ENCODE measurements at places on chromosomes 3 and 15. TPM values are rescaled to one million over a fixed set of nuclear protein-coding genes. Genes with fewer than 3 reads are reported as not detected.

GRCh38 chr3:66822186-66823008, 175.7 kb upstream of the KBTBD8 start:
- DNase-seq: peak; percentile 58

- DNase-seq: no peak
These were observed 29.6 kb upstream of the CEMIP start for GRCh38 chr15:80749589-80749988.

- no peak for DNase-seq
These were observed 60.5 kb downstream of the SLMAP start for GRCh38 chr3:57816471-57817095.

GRCh38 chr3:149468504-149469212, 5.8 kb upstream of the TM4SF4 start:
- no peak for DNase-seq

NR2F2 gene
- 22.0 TPM for total RNA-seq

DNA sequence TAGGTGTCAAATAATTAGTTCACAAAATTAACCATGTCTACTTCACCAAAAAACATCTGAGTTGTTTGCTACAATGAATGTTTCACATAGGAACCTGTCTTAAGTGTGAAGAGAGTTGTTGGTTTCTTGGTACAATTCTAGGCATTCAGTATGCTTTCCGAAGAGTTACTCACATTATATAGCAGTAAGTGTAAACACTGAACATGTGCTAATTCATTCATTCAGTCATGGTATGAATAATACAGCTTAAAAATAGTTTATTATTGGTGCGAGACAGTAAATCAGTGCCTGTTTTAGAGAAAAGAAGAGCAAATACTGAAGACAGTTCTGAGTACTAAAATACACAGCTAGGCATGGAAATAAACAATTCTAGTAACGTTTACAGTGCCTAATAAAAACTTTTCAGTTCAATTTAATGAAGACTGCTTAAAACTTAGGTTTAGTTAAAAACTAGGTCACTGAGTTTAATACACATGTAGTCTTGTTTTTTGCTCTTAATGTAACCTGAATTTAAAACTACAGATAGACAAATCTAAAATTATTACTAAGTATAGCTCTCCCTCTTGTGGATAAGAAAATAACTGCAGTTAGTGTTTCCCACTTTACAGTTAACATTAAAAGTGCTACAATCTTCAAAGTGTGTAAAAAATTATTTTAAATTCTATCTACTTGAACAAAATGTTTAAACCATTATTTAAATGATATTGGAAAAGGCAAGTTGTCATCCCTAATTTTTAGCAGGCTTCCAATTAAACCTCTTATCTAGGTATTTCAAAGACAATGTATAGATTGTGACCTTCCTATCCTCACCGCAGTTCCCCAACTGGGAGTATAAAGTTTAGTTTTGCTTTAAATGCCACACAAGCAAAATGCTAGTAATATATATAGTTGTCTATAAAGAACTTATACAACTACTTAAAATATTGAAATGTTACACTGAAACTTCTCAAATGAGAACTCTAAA, 20.1 kb upstream of the ZCWPW2 start:
- peak; percentile 60 for DNase-seq

LMCD1 gene
- total RNA-seq: 321 TPM

GRCh38 chr3:196772102-196772501, 32.4 kb downstream of the PAK2 start:
- DNase-seq: no peak

DNA sequence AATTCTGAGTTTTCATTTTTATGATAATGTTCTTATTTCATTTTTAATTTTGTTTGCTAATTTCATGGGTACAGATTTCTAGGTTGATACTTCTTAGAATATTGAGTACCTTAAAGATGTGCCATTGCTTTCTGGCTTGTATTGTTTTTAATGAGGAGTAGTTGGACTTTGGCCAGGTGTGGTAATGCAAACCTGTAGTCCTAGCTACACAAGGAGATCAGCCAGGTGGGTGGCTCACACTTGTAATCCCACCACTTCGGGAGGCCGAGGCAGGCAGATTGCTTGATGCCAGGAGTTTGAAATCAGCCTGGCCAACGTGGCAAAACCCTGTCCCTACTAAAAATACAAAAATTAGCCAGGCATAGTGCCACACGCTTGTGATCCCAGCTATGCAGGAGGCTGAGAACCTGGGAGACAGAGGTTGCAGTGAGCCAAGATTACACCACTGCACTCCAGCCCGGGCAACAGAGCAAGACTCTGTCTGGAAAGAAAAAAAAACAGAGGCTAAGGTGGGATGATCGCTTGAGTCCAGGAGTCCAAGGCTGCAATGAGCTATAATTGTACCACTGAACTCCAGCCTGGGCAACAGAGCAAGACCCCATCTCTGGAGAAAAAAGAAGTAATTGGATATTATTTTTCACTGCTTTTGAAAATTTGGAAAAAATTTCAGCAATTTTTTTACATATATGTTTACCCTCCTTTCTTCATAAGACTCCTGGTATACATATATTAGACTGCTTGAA, 198.0 kb downstream of the ALCAM start:
- no peak for DNase-seq

DNA sequence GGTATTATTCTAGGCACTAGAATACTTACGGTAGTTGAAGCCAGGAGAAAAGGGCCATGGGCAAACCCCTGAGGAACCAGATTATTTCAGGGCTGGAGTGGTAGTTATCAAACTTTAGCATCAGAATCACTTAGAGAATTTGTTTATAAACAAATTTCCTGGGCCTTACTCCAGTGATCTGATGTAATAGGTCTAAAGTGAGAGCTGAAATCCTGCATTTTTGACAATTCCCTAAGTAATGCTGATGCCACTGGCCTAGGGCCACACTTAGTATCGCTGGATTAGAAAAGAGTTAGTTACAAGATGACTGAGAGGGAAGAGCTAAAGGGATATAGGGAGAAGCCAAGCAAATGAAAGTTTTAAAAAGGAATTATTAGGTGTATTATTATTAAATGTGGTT, 412.5 kb upstream of the THRB start:
- DNase-seq: no peak

DNA sequence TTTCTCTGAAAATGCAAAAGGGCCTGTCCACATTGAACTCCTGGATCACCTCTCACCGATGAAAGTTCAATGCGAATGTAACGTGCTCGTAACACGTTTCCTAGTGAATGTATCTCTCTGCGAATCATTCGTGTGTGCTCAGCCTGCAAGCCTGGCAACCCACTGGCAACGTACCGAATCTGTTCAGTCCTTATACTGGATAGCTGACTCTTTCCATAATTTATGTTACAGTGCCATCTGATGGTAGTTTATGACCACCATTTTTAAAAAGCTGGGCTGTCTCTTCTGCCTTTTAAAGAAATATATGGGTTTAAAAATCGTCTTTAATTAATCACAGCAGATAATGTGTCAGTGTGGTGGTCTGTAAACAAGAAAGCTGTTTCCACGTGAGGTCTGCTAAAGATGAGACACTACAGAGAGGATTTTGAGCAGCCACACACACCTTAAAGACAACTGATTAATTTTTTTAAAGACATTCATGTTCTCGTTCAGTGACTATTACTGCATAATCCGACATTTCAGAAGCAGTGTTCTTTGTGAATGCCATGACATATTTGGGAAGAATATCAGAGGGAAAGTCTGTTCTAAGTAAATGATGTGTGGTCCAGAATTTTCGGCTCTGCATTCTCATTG, 69.4 kb upstream of the FOXP1 start:
- DNase-seq: peak; percentile 76

DNA sequence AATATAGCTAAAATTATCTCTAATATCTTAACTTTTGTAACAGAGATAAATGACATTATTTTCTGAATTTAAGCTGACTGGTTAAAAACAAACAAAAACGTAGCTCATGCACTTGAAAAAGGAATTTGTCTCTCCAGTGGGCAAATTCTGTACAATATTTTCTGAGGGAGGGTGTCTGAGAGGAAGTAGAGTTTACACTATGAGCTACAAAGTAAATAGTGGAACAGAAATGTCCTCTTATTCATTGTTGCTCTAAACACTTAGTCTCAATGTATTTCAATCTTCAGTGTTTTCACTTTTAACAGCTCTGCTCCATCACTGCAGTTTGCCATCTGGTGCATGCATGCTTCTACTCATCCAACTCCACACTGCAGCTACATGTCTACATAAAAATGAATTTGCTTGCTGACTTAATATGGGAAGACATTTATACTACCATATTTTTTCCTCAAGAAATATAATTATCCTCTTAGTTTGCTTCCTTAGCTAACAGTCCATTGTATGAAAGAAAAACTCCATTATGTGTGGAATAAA, 817.4 kb upstream of the LMCD1 start:
- no peak for DNase-seq

GRCh38 chr3:3433711-3434110, 254.2 kb upstream of the CRBN start:
- DNase-seq: no peak

Measured in tongue (tissue), 3 donors.